PC-9 (cell line): ENCODE measurements at places on chromosomes 5 and 9. TPM values are rescaled to one million over a fixed set of nuclear protein-coding genes. Genes with fewer than 3 reads are reported as not detected.
A peak's percentile ranks its signal among the peaks of the same experiment; 100 is the strongest.

The MXD3 gene
- total RNA-seq = 50.0 and 54.8 TPM in 2 replicates

The ACTBL2 gene
- 0.98 and 1.5 TPM in 2 replicates for total RNA-seq

DNA sequence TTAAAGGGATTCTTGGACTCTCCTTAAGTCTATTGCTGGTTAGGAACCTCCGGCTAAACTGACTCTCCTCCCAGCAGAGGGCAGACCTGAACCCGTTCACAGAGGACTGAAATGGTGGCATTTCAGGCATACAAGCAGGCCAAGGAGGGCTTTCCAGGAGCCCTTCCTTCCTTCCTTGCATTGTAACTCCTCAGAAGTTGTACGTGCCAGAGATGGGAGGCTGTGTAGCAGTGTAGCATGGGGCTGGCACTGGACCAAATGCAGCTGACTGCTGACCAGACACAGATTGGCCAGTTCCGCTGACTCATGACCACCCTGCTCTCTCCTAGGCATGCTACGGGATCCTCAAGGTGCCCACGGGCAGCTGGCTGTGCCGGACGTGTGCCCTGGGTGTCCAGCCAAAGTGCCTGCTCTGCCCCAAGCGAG lies 36.4 kb downstream of the JADE2 start:
- no peak for DNase-seq

- DNase-seq = peak; percentile 73
Observed at GRCh38 chr5:115435778-115436712, 108.5 kb downstream of the FEM1C start.

The C8G gene
- total RNA-seq = 2.3 and 4.4 TPM in 2 replicates

DNA sequence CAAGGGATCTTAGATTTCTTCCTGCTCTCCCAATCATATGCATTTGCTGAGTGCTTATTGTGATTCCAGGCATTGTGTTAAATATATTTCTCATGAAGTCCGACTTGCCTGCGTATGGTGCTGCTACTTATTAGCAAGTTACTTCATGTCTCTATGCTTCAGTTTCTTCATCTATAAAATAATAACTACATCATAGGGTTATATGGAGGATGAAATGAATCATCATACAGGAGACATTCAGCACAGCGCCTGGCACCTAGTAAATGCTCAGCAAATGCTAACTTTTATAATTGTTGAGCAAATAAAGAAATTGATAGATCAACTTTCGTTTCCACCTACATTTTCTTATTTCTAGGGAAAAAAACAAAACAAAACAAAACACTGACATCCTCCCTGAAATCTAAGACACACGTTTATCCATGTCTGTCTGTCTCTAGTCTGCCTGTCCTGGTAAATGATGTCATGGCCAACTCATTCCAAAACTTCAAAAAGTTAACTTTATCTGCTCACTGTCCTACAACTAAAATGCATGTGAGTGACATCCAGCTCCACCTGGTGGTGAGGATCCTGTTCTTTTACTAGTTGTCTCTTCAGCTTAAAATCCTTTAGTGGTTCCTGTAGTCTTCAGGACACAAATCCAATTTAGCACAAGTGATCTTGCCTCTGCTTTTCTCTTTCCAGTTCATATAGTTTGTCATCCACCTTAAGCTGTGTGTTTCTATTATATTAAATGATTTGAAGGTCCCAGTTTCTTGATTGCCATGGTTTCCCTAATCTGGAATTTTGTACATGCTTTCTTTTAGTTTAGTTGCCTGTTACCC lies 27.7 kb downstream of the PPP3R2 start:
- no peak for DNase-seq

DNA sequence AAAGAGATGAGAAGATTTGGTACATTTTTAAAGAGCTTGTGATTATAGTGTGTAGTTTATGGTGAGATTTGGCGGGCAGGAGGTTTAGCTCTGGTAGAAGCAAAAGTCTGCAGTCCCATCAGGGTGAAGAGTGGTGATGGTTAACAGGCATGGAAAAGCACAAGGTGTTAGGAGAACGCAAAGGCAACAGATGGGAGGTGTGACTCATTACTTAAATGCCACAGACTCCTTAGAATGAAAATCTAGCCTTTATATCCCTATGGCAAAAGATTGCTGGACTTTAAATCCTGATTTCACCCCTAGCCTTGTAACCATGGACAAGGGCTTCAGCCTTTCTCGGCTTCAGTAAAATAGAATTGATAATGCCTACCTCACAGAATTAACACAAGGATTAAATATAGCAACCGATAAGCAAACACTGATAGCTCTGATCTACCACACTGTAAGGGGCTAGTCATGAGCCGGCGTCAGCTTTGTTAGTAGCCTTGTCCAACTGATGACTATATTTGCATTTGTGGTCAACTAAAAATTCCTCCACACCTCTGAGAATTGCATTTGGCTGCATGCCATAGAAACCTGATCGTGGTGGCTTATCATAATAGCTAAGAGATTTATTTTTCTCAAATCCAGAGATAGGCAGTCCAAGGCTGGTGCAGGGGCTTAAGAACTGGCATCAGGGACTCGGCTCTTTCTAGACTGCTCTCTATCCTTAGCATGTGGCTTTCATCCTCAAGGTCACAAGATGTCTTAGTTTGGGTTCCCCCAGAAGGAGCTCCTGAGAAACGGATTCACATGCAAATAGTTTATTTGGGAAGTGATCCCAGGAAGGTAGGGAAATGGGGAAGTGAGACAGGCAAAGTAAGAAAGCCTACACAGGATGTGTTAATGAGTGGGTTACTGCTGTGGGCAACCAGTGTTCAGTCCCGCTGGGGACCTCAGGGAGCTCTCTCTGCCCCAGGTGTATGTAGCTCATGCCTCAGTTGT lies 19.6 kb downstream of the MFAP3 start:
- peak; percentile 87 for DNase-seq

The NR2F1 gene
- total RNA-seq = 1.1 and 1.3 TPM in 2 replicates

- DNase-seq = no peak
Observed at GRCh38 chr9:131823701-131824146, 83.8 kb upstream of the RAPGEF1 start.

The TAF1L gene
- 0.07 TPM in 1 of 2 replicates, not detected in the other for total RNA-seq

GRCh38 chr9:69824499-69825252 lies 4.1 kb downstream of the CFAP95 start:
- no peak for DNase-seq

DNA sequence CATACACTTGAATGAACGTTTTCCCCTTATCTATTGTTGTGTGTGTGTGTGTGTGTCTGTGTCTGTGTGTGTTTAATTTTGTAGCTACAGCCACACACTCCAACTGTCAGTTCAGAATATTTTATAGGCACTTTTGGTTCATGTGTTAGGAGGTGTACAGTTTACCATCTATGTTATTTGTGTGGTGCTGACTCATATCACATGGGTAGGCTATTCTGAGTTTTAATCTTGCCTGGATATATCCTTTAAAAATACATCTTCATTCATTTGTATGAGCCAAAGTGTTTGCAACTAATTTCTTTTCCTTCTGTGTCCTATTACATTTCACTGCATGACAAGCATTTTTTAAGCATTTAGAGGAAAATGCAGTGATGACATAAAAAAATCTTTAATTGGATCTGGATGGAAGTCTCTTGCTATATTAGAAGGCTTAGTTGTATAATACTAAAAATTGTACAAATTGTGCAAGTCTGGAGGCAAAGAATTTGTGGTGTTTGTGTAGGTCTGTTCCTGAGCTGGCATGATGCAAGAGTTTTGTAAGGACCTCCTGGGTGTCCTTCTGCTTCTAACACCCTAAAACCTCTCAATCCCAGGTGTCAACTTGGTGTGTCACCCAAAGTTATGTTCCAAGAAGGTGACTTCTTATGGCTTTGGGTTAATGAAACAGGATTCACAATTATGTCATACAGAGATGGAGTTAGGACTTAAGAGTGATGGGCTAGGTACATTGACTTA lies 52.4 kb upstream of the HMHB1 start:
- DNase-seq = no peak

DNA sequence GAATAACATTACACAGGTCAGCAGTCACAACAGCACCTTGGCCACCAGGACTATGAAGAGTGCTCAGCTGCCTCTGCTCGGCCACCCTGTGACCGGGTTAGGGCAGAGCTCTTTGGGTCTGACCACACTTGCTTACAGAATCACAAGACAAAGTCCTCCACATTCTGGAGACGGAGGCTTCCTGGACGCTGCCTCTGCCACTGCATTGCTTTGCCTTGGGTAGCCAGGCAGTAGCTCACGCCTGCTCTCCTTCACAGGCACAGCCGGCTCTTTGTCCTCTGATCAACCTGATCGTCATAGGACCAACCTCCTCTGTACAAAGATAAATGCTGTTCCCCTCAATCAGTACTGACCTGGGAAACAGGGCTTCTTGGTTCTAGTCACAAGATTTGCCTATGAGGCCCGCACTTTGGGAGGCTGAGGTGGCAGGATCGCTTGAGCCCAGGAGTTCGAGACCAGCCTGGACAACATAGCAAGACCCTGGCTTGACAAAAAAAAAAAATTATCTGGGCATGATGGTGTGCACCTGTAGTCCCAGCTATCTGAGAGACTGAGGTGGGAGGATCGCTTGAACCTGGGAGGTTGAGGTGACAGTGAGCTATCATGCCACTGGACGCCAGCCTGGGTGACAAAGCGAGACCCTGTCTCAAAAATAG lies 128.4 kb upstream of the IER5L start:
- DNase-seq = no peak

- no peak for DNase-seq
Observed at GRCh38 chr9:9557804-9558334, 1054.9 kb downstream of the PTPRD start.
